NCI-H2029 treated with DMSO at 0.1 percent for 48 hours (cell line): ENCODE measurements at places on chromosomes 16 and 17.

GRCh38 chr16:84511831-84512230 is 7.4 kb upstream of the MEAK7 start:
- no peak for DNase-seq

DNA sequence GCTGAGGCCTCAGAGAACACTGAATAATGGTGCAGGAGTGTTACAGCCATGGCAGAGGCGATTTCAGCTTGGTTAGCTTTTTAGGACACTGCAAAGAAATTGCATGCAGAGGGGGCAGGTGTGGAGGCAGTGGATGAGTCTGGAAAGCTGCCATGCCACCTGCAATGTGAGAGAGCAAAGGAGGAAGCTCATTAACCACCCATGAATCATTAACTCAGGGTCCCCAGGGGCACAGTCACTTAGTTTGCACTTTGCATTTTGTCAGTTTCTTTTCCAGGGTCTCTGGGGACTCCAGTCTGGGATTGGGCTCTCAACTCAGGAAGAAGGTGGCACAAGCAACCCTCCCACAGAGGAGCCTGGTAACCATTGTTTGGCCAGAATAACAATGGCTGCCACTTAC is 132.9 kb downstream of the USP31 start:
- peak; percentile 21 for DNase-seq

DNA sequence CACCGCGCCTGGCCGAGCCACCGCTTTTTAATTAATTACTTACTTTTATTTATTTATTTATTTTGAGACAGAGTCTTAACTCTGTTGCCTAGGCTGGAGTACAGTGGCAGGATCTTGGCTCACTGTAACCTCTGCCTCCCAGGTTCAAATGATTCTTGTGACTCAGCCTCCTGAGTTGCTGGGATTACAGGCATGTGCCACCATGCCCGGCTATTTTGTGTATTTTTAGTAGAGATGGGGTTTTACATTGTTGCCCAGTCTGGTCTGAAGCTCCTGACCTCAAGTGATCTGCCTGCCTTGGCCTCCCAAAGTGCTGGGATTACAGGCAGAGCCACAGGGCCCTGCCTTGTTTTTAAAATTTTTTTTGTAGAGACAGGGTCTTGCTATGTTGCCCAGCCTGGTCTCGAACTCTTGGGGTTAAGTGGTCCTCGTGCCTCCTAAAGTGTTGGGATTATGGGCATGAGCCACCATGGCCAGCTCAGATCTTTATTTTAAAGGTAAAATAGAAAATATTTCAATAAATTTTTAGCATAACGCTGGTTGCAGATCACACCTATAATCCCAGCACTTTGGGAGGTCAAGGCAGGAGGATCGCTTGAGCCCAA is 18.3 kb upstream of the NUDT16L1 start:
- no peak for DNase-seq

DNA sequence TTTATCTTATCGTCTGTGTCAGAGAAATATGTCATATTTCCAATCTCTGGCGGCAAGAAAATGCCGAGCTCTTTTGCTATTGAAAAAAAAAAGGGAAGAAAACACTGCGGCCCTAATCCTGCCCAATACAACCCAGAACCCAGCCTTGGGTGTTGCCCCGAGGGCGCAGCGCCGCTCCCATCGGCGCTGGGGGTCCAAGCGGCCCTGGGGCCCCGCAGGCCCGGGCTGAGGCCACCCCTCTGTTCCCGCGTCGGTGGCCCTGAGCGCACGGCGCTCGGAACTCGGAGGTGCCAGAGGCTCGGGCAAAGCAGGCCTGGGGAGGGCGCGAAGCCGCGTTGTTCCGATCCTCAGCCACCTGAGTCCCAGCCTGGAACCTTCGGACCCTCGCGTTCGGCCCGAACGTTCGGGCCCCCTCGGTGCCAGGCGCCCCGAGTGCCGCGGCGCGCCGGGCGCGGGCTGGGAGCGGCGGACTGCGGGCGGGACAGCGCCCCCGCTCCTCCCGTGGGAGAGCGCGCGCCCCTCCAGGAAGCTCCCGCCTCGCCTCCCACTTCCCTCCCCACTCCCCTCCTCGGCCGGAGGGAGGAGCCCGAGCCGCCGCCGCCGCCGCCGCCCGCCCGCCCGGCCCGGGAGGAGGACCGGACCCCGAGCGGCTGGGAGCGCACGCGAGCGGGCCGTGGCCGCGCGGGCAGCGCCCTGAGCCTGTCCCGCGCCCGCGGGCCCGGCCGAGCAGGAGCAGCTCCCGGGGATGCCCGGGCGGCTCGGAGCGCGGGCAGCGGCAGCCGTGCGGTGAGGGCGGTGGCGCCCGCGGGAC is at the start of gene CPNE2:
CPNE2 (plus strand) TSS at position 609 of the 811 bp plus-strand sequence. CDS start 18,160 bp downstream, outside the sequence.
- DNase-seq, result no peak

GRCh38 chr17:43701318-43701743 is 39.6 kb upstream of the MEOX1 start:
- DNase-seq, result no peak

DNA sequence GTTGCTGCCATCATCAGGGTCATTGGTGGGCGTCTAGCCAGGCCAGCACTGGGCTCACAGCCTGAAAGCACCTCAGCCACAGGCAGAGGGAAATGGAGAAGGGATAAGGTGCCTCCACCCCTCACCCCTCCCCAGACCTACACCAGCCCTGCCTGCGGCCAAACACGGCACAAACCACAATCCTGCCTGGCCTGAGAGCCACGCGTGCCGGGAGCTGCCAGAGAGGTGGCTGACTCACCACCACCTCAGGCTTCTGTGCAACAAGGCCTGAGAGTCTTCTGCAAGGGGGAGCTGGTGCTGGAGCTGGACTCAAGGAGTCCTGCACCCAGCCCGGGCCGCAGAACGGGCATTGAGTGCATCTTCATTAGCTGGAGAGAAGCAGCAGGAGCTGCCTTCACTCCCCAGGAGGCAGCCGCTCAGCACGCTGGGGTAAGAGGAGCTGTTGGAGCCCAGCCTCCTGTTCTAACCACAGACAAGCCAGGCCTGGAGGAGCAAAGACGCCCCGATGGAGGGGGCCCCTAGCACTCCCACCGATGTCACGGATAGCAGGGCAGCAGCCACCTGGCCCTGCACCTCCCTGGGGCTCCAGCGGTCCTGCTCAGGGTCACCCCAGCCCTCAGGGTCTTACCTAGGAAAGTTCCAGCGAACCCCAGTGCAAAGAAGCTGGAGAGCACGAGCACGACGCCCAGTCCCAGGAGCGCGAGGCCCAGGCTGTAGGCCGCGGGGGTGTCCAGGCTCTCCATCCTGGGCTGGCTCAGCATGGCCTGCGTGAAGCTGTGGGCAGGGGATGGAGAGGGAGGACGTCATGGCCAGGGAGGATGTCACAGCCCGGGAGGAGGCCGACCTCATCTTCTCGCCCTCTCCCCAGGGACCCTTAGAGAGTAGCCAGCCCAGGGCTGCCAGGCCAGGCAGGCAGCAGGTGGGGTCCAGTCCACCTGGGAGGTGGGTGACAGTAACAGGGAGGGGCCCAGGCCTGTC is 16.0 kb upstream of the RASD1 start:
- DNase-seq, result no peak

GRCh38 chr17:35449371-35449931 is 885 bp upstream of the SLFN13 start:
- DNase-seq, result peak; percentile 11

- DNase-seq, result no peak
Measured at GRCh38 chr17:81489012-81489997, 23.3 kb downstream of the ACTG1 start.

GRCh38 chr16:53912155-53912554 is 208.2 kb downstream of the FTO start:
- no peak for DNase-seq

GRCh38 chr16:17382514-17382913 is 88.2 kb downstream of the XYLT1 start:
- no peak for DNase-seq
